Ascending aorta (tissue), 2 donors: ENCODE measurements at places on chromosomes 16 and 17. TPM values are rescaled to one million over a fixed set of nuclear protein-coding genes. Genes with fewer than 3 reads are reported as not detected.
A peak's percentile ranks its signal among the peaks of the same experiment; 100 is the strongest.

GGT6 gene
- not detected for total RNA-seq

- no peaks in the 10 kb centered on the region for H3K4me1 ChIP-seq
- no peak overlapping the region for H3K4me3 ChIP-seq
- DNase-seq: no peak
- no peak overlapping the region for H3K27ac ChIP-seq
- no peaks in the 10 kb centered on the region for H3K27me3 ChIP-seq
These were observed 17.7 kb downstream of the TOX3 start for GRCh38 chr16:52529226-52529625.

DNA sequence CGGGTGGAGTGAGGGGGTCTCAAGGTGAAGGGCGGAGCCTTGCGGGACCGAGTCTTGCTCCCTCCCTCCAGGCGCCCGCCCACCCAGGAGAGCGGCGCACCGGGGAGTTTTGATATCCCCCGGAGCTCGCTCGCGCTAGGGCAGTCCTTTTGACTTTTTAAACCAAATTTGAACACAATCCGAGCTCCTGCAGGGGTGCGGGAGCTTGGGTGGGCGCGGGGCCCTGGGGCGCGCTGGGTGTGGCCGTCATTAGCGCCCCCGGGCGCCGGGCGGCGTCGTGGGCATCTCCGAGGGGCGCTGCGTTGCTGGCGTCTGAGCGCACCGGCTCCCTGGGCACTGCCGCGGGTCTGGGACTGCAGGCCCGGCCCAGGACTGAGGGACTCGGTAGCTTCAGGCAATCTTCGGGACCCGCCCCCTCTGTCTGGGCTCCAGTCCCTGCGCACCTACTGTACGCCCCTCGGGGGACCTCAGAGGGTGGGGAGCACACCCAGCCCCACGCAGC, 10.9 kb downstream of the MAF start:
- peak overlapping the region; percentile 47 for H3K27ac ChIP-seq
- H3K27me3 ChIP-seq: no peaks in the 10 kb centered on the region
- H3K4me1 ChIP-seq: peaks cover 3% of the 10 kb centered on the region
- H3K4me3 ChIP-seq: peak overlapping the region; percentile 42
- DNase-seq: no peak

DNA sequence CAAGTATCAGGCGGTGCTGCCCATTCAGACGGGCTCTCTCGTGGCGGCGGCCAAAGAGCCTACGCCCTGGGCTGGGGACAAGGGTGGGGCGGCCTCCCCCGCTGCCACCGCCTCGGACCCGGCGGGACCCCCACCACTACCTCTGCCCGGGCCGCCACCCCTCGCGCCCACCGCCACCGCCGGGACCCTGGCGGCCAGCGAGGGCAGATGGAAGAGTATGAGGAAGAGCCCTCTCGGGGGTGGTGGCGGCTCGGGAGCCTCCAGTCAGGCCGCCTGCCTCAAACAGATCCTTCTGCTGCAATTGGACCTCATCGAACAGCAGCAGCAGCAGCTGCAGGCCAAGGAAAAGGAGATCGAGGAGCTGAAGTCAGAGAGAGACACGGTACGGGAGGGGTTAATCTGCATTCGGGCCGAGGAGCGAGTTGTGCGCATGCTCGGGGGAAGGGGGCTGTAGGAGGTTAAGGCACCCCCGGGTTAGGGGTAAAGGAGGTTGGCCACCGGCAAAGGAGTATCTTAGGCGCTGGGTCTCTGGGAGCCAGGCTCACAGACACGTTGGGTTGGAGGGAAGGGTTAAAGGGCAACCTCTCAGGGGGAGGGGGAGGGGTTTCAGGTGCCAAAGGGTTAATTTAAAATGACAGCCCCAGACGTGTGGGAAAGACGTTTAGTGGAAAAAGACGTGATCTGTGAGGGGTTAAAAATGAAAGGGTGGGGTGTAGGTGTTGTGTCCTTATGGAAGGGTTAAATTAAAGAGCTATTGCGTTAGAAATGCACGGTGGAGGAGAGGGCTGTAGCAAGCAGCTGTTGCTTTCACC, 1.4 kb downstream of the MSL1 start:
- H3K27me3 ChIP-seq: no peaks in the 10 kb centered on the region
- peak overlapping the region; percentile 95 for H3K27ac ChIP-seq
- no peak for DNase-seq
- H3K36me3 ChIP-seq: peaks cover 22% of the 10 kb centered on the region

DNA sequence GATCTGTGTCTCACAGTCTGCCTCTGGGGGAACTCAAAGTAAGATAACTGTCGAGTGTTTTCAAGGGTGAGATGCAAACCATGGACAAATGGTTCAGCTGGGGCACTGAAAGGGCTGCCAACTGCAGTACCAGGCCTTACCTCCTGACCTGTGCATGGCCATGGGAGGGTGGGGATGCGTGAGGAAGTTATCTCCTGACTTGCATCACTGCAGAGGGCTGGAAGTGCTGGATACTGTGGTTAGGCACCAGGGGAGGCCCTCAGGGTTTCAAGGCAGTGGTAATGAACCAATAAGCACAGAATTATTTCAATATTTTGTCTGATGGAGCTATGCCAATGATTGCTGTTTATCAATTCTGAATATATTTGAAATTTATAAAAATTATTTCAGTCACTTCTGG, 159.2 kb downstream of the CYLD start:
- H3K4me1 ChIP-seq: no peaks in the 10 kb centered on the region
- no peaks in the 10 kb centered on the region for H3K36me3 ChIP-seq
- no peak overlapping the region for H3K27ac ChIP-seq
- DNase-seq: no peak

DNA sequence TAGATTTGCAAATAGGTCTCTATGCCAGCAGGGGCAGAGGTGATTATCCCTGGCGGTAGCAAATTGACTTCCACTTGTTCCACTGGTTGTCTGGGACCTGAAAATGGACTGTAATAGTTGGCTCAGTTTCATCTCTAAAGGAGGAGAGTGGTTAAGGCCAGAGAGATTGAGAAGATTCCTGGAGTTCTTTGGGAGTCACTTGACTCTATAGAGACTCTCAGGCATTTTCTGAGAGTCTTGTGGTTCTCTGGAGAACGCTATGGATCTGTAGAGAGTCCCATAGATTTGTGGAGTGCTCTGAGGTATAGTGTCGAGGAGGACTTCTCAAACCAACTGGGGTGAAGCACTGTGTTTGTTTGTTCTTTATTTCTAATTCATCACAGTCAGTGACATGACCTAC, 8.9 kb upstream of the PMP22 start:
- H3K36me3 ChIP-seq: no peaks in the 10 kb centered on the region
- no peak overlapping the region for H3K4me3 ChIP-seq
- no peaks in the 10 kb centered on the region for H3K4me1 ChIP-seq
- DNase-seq: no peak
- no peaks in the 10 kb centered on the region for H3K27me3 ChIP-seq

- H3K4me1 ChIP-seq: no peaks in the 10 kb centered on the region
- no peak overlapping the region for H3K27ac ChIP-seq
- H3K36me3 ChIP-seq: no peaks in the 10 kb centered on the region
These were observed 506.8 kb upstream of the SALL1 start for GRCh38 chr16:51657848-51658247.

DNA sequence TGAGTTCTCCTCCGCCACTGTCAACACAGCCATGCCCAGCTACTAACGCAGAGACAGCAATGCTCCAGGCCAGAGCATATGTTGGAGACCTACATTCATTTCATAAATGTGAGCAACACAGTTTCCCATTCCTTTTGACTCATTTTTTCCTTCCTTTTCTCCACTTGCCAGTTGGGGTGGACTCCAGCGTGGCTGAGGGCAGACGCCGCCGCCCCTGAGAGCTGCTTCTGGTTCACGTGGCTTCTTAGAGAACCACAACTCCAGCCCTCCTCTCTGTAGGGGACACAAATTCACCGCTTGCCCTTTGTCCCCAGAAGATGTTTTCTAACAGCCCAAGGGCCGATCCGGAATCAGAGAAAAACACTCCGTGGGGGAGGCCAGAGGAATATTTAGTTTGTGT, 45.8 kb upstream of the ZCCHC14 start:
- DNase-seq: no peak
- H3K36me3 ChIP-seq: no peaks in the 10 kb centered on the region
- H3K27ac ChIP-seq: peak overlapping the region; percentile 98
- H3K4me3 ChIP-seq: no peak overlapping the region
- H3K4me1 ChIP-seq: peaks cover 41% of the 10 kb centered on the region
- no peaks in the 10 kb centered on the region for H3K27me3 ChIP-seq

KCNH4 gene
- not detected for total RNA-seq

GRCh38 chr17:43341715-43342588, 56.8 kb upstream of the ARL4D start:
- peak overlapping the region; percentile 20 for H3K27ac ChIP-seq
- H3K27me3 ChIP-seq: no peaks in the 10 kb centered on the region
- no peak overlapping the region for H3K4me3 ChIP-seq
- DNase-seq: no peak

GRCh38 chr16:54443839-54444238, 157.3 kb upstream of the IRX3 start:
- no peaks in the 10 kb centered on the region for H3K4me1 ChIP-seq
- DNase-seq: no peak
- no peaks in the 10 kb centered on the region for H3K27me3 ChIP-seq
- no peaks in the 10 kb centered on the region for H3K36me3 ChIP-seq
- no peak overlapping the region for H3K27ac ChIP-seq

GRCh38 chr17:80124351-80124981, 22.5 kb downstream of the EIF4A3 start:
- no peak overlapping the region for H3K4me3 ChIP-seq
- no peak for DNase-seq
- H3K27me3 ChIP-seq: no peaks in the 10 kb centered on the region
- H3K27ac ChIP-seq: no peak overlapping the region
- no peaks in the 10 kb centered on the region for H3K4me1 ChIP-seq

SLFN14 gene
- total RNA-seq: not detected

DNA sequence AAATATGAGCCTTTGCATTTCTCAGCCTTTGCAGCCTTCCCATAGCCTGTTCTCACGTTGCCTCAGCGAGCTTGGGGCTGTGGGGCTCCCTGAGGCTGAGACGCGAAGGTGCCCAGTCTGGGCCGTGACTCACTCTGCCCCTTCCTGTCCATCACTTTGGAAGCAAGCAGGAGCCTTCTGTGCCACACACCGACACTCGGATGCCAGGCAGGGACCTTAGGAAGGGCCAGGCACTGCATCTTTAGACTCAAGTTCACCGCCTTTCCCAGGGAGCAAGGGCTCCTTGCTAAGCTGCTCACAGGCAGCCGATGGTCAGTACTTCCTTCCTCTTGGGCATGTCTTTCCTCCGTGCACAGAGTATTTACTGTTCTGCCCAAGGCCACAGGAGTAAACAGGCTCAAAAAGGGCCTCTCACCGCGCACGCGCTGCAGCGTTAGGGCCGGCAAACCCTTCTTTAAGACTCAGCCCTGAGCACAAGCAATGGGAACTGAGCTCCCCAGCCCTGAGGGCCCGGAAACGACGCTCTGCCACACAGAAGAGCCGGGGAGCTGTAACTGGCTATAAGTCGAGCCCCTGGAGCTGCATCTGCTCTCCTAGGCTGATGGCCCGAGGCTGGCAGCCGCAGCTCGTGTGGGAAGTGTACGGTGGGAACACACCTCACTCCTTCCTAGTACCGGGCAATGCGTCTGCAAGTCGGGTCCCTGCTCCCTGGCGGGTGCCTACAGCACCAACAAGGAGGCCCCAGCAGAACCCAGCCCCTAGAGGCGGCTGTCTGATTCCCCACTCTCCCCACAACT, 7.2 kb downstream of the TIMM22 start:
- peaks cover 58% of the 10 kb centered on the region for H3K4me1 ChIP-seq
- no peak overlapping the region for H3K4me3 ChIP-seq
- peaks cover 44% of the 10 kb centered on the region for H3K36me3 ChIP-seq
- H3K27ac ChIP-seq: peak overlapping the region; percentile 84

GRCh38 chr16:11200592-11200991, 55.4 kb downstream of the SOCS1 start:
- no peaks in the 10 kb centered on the region for H3K27me3 ChIP-seq
- H3K36me3 ChIP-seq: no peaks in the 10 kb centered on the region
- DNase-seq: no peak
- H3K4me1 ChIP-seq: no peaks in the 10 kb centered on the region
- H3K4me3 ChIP-seq: no peak overlapping the region

GRCh38 chr17:50064253-50065001, 8.5 kb downstream of the ITGA3 start:
- peaks cover 42% of the 10 kb centered on the region for H3K4me1 ChIP-seq
- peak; percentile 72 for DNase-seq
- H3K27ac ChIP-seq: peak overlapping the region; percentile 97

DNA sequence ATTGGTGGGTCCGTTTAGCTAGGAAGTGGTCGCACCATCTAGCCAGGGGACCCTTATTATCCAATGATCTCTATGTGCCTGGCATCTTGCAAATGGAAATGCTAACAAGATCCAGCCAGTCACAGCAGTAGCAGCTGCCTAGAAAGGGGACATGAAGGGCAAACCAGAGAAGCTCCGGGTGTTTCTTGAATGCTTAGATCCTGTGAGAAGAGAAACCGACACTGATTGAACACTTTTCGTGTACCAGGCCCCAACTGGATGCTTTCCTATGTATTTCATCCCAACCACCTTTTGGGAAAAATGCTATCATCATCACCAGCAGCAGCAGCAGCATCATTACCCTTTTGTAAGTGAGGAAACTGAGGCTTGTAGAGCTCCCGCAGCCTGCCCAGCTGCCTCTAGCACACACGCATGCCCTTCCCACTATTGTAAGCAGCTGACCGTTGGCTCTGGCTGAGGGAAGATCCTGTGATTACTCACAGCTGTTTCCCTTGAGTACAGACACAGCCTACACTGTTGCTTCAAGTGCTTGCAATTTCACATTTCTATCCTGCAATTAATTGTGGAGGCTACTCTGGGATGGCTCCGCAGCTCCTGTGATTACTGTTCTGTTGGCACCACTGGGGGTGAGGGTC, 180.7 kb upstream of the CACNG5 start:
- no peak overlapping the region for H3K27ac ChIP-seq
- no peaks in the 10 kb centered on the region for H3K36me3 ChIP-seq
- no peak for DNase-seq
- no peaks in the 10 kb centered on the region for H3K4me1 ChIP-seq
- no peaks in the 10 kb centered on the region for H3K27me3 ChIP-seq
- H3K4me3 ChIP-seq: no peak overlapping the region

RNU2-1 gene
- total RNA-seq: not detected

DNA sequence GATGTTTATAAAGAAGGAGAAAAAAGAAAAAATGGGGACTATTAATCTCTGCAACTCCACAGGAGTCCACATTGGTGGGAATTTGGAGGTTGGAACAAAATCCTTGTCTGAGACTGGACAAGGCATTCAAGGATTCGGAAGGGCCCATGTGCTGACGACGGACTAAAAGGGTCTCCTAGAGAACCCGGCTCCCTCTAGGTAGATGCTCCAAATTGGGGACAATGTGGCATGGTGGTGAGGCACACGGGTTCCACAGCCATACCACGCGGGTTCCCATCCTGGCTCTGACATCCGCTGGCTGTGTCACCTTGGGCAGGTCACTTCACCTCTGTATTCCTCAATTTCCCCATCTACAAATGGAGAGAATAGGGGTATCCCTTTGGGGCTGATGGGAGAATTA, 227.4 kb downstream of the C16orf78 start:
- H3K4me3 ChIP-seq: no peak overlapping the region
- H3K27me3 ChIP-seq: no peaks in the 10 kb centered on the region
- no peak overlapping the region for H3K27ac ChIP-seq
- DNase-seq: peak; percentile 11

GRCh38 chr17:36703860-36704266, 102.5 kb downstream of the MRM1 start:
- no peaks in the 10 kb centered on the region for H3K27me3 ChIP-seq
- no peak for DNase-seq
- H3K4me3 ChIP-seq: no peak overlapping the region
- no peak overlapping the region for H3K27ac ChIP-seq

KRT15 gene
- total RNA-seq: 0.32 TPM
